ENCODE measurements at places on chromosomes 11 and 22.

DNA sequence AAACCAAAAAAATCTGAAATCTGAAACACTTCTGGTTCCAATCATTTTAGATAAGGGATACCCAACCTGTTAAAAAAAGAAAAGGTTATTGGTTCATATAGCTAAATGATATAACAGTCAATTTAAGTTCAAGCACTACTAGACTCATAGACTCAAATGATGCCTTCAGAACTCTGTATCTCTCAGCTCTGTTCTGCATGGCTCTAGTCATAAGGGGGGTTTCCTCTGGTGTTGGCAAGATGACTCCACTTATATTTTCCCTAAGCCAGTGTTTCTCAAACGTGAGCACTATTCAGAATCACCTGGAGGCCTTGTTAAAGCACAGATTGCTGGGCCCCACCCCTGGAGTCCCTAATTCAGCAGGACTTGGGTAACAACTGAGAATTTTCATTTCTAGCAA is 11.5 kb upstream of the RRAS2 start:
- DNase-seq = no peak

DNA sequence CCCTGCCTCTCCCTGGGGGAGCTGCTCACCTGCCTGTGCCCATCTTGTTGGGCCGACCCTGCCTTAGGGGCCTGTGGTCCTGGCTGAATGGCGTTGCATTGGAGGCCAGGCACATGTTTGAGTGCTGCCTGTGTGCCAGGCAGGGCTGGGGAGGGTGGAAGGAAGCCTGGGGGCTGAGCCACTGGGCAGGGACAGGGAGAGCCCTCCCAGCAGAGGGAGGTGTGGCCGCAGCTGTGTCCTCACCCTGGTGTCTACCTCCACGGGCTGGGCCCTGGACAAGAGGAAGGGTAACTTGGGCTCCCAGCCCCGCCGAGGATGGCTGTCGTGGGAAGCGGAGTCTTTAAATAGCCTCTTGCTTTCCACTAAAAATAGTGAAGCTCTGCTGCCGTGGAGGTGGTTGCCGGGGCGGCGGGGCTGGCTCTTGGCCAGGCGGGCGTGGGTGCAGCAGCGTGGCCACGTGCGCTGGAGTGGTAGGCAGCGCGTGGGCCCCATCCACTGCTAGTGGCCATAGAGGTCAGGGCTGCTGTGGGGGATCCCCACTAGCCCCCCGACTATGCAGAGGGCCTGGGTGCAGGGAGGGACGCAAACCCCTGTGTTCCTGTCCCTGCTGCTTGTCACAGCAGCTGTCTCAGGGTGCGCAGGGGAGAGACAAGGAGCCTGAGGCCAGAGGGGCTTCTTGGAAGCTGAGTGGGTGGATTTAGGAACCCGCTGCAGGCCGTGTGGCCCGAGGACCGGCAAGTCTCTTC is 6.2 kb downstream of the ZDHHC8 start:
- no peak for DNase-seq

- no peak for DNase-seq
Observed at GRCh38 chr11:18778468-18778867, 13.1 kb downstream of the PTPN5 start.

DNA sequence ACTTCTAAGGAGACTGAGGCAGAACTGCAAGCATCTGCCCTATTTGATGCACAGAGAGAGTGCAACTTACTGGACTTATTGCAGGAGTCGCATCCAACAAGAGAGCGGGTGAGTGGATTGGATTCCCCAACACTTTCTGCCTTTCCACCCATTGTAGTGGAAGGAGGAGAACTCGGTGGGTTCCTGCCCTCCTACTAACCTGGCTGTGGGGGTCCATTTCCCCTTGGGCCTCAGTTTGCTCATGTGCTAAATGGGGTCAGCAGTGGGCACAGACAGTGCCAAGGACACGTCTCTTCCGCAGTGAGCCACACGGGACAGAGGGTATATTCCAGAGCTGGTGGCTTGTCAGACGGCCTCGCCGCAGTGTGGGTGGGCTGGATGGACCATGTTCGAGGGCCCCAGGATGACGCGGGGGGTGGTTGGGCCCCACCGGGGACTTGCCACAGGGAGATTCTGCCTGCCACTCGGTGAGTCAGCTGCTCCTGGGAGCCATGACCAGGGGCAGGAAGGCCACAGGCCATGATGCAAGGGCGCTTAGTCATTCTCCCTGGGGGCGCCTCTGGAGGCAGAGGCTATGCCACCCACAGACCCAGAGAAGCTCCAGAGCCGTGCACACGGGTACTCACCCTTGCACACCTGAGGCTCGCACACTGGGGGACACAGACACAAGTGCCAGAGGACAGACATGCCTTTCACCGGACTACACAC is 8.2 kb downstream of the ALX4 start:
- no peak for DNase-seq

DNA sequence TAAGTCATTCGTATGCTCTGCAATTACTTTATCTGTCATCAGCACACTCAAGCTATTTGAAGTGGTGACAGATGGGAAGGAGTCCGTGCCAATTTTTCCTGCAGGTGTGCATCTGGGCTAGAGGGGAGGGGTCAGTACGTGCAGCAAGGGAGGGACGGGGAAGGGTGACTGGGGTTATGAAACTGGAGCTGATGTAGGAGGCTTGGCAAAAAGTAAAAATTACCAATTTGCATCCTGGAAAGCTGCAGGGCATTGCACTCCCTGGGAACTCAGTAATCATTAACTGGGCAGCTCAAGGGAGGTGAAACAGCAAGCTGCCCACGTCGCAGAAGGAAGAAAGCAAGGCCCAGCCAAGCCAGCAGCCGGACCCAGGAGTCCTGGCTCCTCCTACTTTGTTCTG is 87.1 kb upstream of the TMEM45B start:
- no peak for DNase-seq

DNA sequence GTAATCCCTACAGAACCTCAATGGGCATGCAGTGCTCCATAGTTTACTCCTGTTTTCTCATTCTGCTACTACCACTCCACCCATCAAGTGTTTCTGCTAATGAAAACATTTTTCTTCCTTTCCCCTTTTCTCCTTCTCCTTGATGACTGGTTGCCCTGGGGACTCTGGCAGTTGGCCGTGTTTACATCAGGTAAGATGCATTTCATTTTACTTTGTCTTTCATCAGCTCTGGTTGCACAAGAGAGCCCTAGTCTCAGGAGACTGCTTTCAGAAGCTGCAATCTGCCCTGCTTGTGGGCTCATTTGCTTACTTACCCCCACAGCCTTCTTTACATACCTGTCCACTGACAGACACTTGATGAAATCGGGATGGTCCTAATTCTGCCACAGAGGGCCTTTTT is 19.6 kb upstream of the LIMK2 start:
- DNase-seq = no peak

DNA sequence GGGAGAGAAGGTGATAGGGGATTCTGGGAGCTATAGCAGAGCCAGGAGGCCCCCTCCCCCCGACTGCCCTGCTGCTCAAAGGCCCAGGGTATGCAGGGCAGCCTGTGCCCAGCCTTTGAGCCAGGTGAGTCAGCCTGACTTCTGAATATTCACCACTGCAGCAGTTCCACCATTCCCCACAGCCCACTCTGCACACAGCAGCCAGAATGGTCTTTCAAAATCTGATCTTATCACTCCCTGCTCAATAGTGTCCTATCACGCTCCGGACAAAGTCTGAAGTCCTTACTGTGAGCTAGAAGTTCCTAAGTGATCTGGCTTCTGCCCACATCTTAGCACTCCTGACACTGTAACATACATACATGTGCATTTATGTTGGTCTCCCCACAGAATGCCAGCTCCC is 111.7 kb downstream of the BUD13 start:
- DNase-seq = no peak

GRCh38 chr11:119694334-119694733 is 34.7 kb downstream of the NECTIN1 start:
- no peak for DNase-seq

GRCh38 chr11:112962579-112963367 is 1.6 kb downstream of the NCAM1 start:
- DNase-seq = no peak

DNA sequence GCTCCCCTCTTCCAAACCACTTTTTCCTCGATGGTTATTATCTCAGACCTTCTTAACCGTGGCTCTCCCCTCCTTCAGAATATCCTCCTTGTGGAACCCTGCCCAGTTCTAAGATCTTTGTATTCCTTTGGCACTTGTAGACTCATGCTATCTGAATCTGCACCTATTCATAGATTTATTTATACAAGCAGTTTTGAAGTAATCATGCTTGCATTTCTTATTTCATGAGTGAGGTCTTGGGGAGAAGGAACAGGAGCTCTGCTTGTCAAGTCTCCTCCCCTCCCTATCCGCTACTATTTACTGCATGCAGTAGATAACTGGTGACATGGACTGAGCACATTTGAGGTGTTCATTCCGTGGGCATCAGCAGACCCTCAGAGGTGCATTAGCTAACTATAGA is 5.4 kb upstream of the MADD start:
- DNase-seq = no peak

GRCh38 chr11:41451011-41451410 is 8.4 kb downstream of the LRRC4C start:
- DNase-seq = no peak

- DNase-seq = no peak
Observed at GRCh38 chr11:36432093-36432469, 78.0 kb downstream of the TRAF6 start.

GRCh38 chr22:35593891-35594470 is 23.1 kb downstream of the MB start:
- DNase-seq = no peak

GRCh38 chr11:120859552-120860295 is 164.2 kb upstream of the TBCEL start:
- no peak for DNase-seq

DNA sequence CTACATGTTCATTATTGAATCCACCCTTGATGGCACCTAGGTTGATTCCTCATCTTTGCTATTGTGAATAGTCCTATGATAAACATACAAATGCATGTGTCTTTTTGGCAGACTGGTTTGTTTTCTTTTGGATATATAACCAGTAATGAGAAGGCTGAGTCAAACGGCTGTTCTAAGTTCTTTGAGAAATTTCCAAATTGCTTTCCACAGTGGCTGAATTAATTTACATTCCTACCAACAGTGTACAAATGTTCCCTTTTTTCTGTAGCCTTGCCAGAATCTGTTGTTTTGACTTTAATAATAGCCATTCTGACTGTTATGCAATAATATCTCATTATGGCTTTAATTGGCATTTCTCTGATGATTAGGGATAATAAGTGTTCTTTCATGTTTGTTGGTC is 184.9 kb downstream of the CASP12 start:
- DNase-seq = no peak

GRCh38 chr11:776561-777287 is 563 bp downstream of the GATD1 start:
- DNase-seq = no peak

- DNase-seq = no peak
Observed at GRCh38 chr11:115238086-115238485, 266.1 kb downstream of the CADM1 start.

- DNase-seq = peak; percentile 38
Observed at GRCh38 chr11:63866211-63866610, 27.3 kb downstream of the MARK2 start.

- DNase-seq = no peak
Observed at GRCh38 chr11:65492637-65493366, 6.0 kb upstream of the MALAT1 start.

GRCh38 chr11:64241491-64242374 is 838 bp downstream of the FKBP2 start:
- no peak for DNase-seq

DNA sequence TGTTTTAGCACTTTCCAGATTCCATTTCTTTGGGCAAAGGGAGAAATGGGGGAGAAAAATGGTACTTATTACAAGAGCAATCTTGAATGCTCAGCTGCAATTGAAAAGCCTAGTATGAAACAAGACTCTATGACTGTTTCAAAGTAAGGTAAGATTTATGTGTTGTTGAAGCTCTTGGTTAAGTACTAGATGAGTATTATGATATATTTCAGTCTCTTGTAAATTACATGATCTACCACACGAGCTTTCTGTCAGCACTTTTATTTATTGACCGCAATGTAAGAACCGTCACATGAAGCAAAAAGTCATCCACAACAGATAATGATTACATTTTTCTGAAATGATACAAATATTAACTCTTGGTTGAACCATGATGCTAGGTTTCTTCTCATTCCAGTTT is 906.7 kb upstream of the CHORDC1 start:
- no peak for DNase-seq

DNA sequence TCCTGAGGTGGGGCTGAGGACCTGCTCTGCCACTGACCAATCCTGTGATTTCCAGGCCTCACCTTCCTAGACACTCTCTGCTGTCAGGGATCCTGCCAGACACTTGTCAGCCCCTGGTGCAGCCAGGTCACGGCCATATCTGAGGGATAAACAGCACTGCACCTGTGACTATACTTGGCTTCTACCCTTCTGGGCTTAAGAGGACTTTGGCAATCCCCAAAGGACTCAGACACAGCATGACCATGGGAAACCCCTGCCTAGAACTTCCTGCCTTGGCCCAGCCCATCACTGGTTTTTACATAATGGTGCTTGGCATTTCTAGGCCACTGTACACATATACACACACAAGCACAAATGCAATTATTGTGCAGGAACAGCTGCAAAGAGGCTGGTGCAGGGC is 11.6 kb upstream of the OLFML1 start:
- no peak for DNase-seq

- no peak for DNase-seq
Observed at GRCh38 chr11:113906038-113906437, 1.4 kb downstream of the HTR3B start.

GRCh38 chr22:27613099-27614005 is 188.2 kb downstream of the MN1 start:
- no peak for DNase-seq

GRCh38 chr22:39282645-39283321 is 36.6 kb downstream of the RPL3 start:
- DNase-seq = no peak

DNA sequence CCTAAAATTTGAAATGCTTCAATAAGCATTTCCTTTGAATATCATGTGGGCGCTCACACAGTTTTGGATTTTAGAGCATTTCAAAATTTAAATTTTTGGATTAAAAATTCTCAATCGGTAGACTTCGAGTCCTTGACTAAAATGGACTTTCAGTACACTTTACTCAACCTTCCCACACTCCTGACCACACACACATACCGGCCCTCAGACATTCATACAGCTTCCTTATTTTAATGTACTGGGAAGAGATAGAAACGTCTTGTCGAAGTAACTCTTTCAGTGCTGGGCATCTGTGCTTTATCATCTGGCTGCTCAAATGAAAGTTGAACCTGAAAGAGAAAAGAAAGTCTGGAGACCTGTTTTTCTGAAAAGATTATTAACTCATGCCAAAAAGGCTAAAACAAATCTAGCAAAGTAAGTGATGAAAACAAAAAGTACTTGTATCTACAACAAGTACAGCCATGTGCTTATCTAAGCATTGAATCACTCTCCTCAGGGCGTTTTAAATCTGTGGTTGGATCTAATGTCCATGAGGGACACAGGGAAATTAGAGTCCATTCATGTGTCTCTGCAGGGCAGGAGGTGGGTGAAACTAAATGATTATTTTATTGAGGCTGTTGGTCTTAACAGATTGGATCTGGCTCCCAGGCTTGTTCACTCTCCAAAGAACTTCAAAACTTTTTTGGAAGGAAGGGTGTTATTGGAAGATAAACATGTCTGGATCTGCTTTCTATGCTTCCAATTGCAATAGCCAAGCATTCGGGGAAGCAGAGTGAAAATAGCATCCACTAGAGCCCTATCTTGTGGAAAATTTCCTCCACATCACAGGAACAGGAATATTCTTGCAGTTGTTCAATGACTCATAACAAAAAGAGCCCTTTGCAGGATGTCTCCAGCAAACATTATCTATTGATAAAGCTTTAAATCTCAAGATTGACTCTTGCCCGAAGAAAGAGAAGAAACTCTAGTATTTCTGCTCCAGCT is 47.0 kb downstream of the CARD18 start:
- DNase-seq = no peak

Data from stimulated activated CD4-positive, alpha-beta T cell treated with anti-CD3 and anti-CD28 coated beads, Interleukin-15, amount 100 ng/mL, for 1 hour (primary cell).